PC-3 (cell line): ENCODE measurements at places on chromosomes 4 and X. TPM values are rescaled to one million over a fixed set of nuclear protein-coding genes. Genes with fewer than 3 reads are reported as not detected.

Gene MAGEB10
- not detected in 2 replicates for total RNA-seq

GRCh38 chrX:40406330-40406859 lies 174.4 kb upstream of the ATP6AP2 start:
- DNase-seq = no peak
- H3K27me3 ChIP-seq = peaks cover 23% of the 10 kb centered on the region
- no peaks in the 10 kb centered on the region for H3K4me1 ChIP-seq
- H3K27ac ChIP-seq = no peak overlapping the region

- H3K27ac ChIP-seq = no peak overlapping the region
- no peak overlapping the region for H3K4me3 ChIP-seq
- H3K36me3 ChIP-seq = no peaks in the 10 kb centered on the region
- 0 out of 2 replicates have a peak, but pooled peaks cover 8% of the 10 kb centered on the region for H3K4me1 ChIP-seq
Observed at GRCh38 chr4:88759039-88759894, 61.6 kb upstream of the NAP1L5 start.

Gene WAS
- total RNA-seq = 0.66 TPM in 1 of 2 replicates, not detected in the other

Gene SHROOM4
- total RNA-seq = not detected in 2 replicates

Gene NLGN3
- total RNA-seq = 0.23 and 0.29 TPM in 2 replicates

DNA sequence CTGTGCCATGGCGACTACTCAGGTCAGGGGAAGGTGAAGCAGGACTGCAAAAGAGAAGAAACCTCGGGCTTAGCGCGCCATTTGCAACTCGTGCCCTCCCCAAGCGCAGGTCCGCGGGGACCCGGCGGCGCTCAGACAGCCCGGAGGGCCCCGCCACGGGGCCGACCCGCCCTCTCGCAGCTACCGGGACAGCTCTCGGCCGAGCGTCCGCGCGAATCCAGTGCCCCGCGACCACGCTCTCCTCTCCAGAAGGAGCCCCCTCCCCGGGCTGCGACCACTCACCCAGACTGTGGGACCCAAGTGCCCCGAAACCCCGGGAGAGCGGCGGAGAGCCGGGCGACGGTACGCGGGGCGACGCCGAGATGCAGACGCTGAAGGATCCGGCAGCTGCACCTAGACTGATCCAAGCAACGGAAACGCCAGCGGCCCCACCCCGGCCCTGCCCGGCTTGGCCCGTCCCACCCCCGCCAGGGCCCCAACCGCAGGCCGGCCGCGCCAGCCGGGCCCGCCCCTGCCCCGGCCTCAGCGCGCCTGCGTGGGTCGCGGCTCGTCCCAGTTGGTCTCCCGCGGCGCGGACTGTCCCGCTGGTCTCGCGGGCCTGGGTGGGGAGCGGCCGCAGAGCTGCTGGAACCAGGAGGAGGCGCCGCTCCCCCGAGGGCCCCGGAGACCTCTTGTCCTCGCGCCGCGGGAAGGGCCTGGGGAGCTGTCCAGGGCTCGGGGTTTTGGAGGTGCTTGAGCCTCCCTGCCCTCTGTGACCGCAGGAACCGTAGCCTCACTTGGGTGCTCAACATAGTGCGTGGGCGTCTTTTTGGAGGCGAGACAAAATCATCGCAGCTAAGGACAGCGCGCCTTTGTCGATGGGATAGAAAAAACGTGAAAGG lies at the start of gene ANXA5:
TSS of gene ANXA5 (minus strand) at position 400 of the 881 bp plus-strand sequence. CDS start at position 9, 391 bp downstream.
- peaks cover 21% of the 10 kb centered on the region for H3K4me1 ChIP-seq
- peak; percentile 86 for DNase-seq
- H3K27me3 ChIP-seq = no peaks in the 10 kb centered on the region
- peak within 1 kb of the TSS; percentile 90 for H3K27ac ChIP-seq

Gene FHIP1A
- total RNA-seq = 11.3 and 13.8 TPM in 2 replicates

DNA sequence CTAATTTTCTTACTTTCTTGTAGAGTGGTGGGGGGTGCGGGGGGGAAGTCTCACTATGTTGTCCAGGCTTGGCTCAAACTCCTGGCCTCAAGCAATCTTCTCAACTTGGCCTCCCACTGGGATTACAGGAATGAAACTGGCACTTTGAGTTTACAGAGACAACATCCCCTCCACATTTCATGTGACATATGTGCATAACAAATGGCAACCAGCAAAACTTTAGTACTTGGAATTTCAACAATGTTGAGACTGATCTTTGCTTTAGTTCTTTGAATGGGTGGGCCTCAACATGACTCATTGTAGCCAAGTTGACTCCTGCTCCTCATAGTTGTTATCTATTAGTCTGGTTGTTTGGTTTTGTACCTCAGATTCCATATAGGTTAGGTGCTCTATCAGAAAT lies 11.4 kb upstream of the FMR1 start:
- no peak overlapping the region for H3K4me3 ChIP-seq
- DNase-seq = no peak
- no peaks in the 10 kb centered on the region for H3K4me1 ChIP-seq
- H3K36me3 ChIP-seq = no peaks in the 10 kb centered on the region
- no peak overlapping the region for H3K27ac ChIP-seq

- H3K4me3 ChIP-seq = peak overlapping the region; percentile 87
- no peak overlapping the region for H3K27ac ChIP-seq
- no peaks in the 10 kb centered on the region for H3K27me3 ChIP-seq
- peaks cover 32% of the 10 kb centered on the region for H3K4me1 ChIP-seq
Observed at GRCh38 chr4:177308847-177309521, 690 bp upstream of the NEIL3 start.

Gene ARHGAP6
- total RNA-seq = 2.1 and 2.8 TPM in 2 replicates

DNA sequence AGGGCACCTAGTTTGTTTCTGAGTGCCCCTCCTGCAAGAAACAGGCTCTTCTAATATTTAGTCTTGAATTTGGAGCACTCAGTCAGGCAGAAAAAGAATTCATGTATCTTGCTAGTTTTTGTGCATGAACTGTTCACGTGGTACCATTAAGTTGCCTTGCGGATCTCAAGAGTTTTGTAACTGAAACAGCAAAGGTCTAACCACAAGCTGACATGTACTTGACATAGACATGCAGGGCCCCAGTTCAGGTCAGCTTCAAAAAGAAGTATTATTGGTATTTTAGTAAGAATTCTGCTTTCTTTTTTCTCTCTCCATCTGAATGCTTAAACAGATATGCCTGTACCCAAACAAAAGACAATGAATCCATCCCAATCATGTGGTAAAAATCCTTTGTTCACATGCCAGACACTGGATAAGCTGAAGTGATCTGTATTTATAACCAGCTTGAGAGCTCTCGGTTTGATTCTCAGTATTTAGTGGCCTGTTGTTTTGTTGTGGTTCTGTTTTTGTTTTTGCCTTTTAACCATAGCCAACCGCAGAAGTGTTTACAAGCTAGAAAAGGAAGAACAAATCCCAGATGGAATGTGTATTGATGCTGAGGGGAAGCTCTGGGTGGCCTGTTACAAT lies 13.0 kb downstream of the RGN start:
- no peaks in the 10 kb centered on the region for H3K4me1 ChIP-seq
- H3K27ac ChIP-seq = no peak overlapping the region
- no peaks in the 10 kb centered on the region for H3K36me3 ChIP-seq
- H3K27me3 ChIP-seq = no peaks in the 10 kb centered on the region

DNA sequence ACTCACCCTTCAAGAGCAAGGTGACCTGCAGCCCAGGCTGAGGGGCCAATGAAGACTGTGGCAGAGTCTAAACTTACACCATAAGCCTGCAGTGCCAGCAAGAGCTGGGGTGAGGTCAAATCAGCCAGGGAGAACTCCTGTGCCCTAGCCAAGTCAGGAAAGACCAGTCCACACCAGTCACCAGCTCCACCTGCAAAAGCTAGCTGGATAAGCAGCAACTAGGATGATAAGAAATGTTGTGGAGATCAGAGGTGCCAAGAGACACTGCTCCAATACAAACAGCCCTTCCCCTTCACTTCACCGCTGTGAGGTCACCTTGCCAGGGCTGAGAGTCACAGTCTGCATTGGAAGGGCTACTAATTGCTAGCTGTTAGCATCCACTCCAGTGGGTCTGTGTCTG lies 31.3 kb downstream of the NIPAL1 start:
- no peaks in the 10 kb centered on the region for H3K36me3 ChIP-seq
- H3K4me3 ChIP-seq = no peak overlapping the region
- H3K27ac ChIP-seq = no peak overlapping the region
- H3K4me1 ChIP-seq = peaks cover 5% of the 10 kb centered on the region; the same call in 1 of the 2 replicates

DNA sequence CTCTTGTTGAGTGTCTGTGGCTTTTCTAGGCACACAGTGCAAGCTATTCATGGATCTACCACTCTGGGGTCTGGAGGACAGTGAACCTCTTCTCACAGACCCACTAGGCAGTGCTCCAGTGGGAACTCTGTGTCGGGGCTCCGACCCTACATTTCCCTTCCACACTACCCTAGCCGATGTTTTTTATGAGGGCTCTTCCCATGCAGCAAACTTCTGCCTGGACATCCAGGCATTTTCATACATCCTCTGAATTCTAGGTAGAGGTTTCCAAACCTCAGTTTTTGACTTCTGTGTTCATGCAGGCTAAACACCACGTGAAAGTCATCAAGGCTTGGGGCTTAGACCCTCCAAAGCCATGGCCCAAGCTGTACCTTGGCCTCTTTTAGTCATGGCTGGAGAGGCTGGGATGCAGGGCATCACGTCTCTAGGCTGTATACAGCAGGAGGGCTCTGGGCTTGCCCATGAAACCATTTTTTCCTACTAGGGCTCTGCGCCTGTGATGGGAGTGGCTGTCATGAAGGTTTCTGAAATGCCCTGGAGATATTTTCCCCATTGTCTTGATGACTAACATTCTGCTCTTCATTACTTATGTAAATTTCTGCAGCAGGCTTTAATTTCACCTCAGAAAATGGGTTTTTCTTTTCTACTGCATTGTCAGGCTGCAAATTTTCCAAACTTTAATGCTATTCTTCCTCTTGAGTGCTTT lies 249.8 kb upstream of the CPEB2 start:
- no peaks in the 10 kb centered on the region for H3K4me1 ChIP-seq
- no peak for DNase-seq
- no peak overlapping the region for H3K27ac ChIP-seq
- no peaks in the 10 kb centered on the region for H3K36me3 ChIP-seq
- H3K27me3 ChIP-seq = no peaks in the 10 kb centered on the region
- no peak overlapping the region for H3K4me3 ChIP-seq

- DNase-seq = no peak
- no peak overlapping the region for H3K4me3 ChIP-seq
- no peak overlapping the region for H3K27ac ChIP-seq
- no peaks in the 10 kb centered on the region for H3K27me3 ChIP-seq
- H3K36me3 ChIP-seq = no peaks in the 10 kb centered on the region
Observed at GRCh38 chr4:138400543-138400942, 158.4 kb upstream of the SLC7A11 start.

DNA sequence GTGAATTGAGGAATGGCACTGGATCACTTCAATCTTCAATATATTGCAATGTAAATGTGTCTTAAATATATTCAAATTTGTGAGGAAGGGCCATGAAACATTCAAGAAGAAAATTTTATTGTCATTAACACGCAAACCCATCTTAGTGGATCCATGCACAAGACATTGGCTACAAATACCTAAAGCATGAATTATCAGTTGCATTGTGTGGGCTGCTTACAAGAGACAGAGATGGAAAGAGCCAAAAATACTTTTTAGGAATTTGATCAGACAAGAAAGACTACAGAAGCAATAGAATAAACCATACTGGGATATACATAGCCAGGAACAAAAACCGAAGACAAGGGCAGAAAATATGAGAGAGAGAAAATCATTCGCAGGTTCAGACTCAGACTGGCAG lies 616.2 kb upstream of the GRIA3 start:
- H3K4me1 ChIP-seq = peaks cover 6% of the 10 kb centered on the region; the same call in 1 of the 2 replicates
- H3K27ac ChIP-seq = no peak overlapping the region
- DNase-seq = no peak

DNA sequence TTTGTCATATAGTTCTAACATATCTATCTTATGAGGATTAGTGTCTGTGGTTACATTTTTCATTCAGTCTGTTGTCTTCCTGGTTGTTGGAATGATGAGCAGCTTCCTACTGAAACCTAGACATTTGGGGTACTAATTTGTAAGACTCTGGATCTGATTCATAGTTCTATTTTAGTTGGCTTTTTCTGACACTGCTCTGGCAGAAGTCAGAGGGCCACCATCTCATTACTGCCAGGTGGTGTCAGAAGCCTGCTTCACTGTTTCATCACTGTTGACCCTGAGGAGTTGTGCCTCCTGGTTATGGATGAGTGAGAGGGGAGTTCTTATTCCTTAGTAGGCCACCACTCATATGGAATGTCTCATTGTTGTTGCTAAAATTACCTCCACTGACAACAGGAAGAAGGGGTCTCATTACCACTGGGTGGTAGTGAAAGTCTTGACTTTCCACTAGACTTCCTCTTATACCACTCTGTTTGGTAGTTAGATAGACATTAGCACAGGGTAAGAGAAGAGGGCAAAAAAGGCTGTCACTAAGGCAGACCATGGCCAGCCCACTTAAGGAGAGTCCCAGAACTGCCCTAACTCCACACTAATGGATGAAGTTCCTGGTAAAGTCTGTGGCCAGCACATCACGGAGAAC lies 395.2 kb downstream of the SPOCK3 start:
- no peak overlapping the region for H3K27ac ChIP-seq
- H3K27me3 ChIP-seq = no peaks in the 10 kb centered on the region
- no peaks in the 10 kb centered on the region for H3K4me1 ChIP-seq
- no peak overlapping the region for H3K4me3 ChIP-seq
- no peak for DNase-seq

GRCh38 chr4:11790230-11790629 lies 361.5 kb upstream of the HS3ST1 start:
- no peaks in the 10 kb centered on the region for H3K27me3 ChIP-seq
- H3K4me1 ChIP-seq = no peaks in the 10 kb centered on the region
- no peak overlapping the region for H3K27ac ChIP-seq
- no peak overlapping the region for H3K4me3 ChIP-seq
- H3K36me3 ChIP-seq = no peaks in the 10 kb centered on the region
